Type B pancreatic cell (in vitro differentiated cells): ENCODE measurements at places on chromosomes 4 and X.

GRCh38 chrX:96753230-96753629, 68.6 kb downstream of the DIAPH2 start:
- no peak for DNase-seq

GRCh38 chr4:18621186-18621585, 599.6 kb upstream of the LCORL start:
- DNase-seq = no peak

- DNase-seq = no peak
Observed at GRCh38 chr4:165328708-165329107, 1.2 kb downstream of the MSMO1 start.

GRCh38 chr4:146522869-146523205, 1.1 kb upstream of the SLC10A7 start:
- DNase-seq = no peak

- no peak for DNase-seq
Observed at GRCh38 chr4:188975271-188975670, 836.0 kb downstream of the TRIML1 start.
